Ovary (tissue), 10 donors: ENCODE measurements at places on chromosomes 4 and X.
A peak's percentile ranks its signal among the peaks of the same experiment; 100 is the strongest.

DNA sequence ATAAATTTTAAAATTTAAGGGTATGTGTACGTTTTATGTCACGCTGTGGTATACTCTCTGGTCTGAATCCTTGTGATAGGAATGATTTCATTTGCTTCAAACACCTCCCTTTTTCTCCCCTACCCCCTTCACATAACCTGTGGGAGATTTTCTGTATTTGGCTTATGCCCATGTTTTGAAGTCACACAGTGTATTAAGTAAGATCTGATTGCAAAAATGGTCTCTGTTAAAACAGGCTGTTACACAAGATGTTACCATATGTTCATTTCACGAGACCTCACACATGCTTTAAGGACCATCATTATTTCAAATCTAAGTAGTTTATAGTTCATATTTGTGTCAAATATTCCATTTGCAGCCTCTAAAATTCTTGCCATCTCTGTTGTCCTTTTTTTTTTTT is 63.5 kb downstream of the TMEM131L start:
- DNase-seq = no peak

GRCh38 chr4:85784348-85784747 is 309.4 kb downstream of the ARHGAP24 start:
- DNase-seq = no peak

DNA sequence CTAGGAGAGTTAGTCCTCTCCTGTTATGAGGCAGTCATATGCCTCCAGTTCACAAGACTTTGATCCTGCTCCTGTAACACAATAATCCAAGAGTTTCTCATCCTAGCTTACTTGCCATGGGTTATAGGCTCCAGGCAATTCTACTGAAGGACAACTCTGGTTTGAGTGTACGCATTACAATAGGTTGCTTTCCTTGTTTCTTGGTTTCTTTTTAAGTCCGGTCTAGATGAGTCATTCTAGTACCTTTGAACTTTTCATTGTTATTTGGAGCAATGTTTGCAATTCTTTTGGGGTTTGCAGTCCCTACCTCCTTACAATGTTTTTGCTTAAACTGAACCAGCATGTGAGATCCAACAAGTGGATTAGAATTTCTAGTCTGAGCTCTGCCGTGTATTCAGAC is 109.1 kb downstream of the ANAPC4 start:
- no peak for DNase-seq

DNA sequence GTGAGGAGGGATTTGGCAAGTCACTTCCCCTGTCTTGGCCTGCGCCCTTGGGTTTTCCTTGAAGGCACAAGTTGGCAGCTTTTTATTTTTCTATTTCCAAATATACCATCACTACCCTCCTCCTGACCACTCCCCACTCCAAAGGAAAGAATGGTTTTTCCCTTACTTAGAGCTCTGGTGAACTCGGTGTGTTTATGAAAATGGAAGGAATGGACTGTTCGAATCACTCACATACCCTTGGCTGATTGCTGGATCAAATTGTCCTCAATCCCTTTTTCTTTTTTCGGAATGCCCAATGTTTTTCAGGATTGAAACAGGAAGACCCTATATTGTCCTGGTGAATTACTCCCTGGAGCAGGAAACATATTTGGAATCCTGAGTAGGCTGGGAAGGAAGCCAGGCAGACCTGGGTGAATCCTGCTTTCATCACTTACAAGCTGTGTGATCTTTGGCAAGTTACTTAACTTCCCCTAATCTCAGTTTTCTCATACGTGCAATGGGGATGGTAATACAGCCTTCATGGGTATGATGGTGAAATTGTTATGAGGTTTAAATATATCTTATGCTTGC is 70.7 kb downstream of the RTL5 start:
- DNase-seq = no peak

- DNase-seq = no peak
Measured at GRCh38 chr4:146282657-146283056, 68.3 kb downstream of the REELD1 start.

DNA sequence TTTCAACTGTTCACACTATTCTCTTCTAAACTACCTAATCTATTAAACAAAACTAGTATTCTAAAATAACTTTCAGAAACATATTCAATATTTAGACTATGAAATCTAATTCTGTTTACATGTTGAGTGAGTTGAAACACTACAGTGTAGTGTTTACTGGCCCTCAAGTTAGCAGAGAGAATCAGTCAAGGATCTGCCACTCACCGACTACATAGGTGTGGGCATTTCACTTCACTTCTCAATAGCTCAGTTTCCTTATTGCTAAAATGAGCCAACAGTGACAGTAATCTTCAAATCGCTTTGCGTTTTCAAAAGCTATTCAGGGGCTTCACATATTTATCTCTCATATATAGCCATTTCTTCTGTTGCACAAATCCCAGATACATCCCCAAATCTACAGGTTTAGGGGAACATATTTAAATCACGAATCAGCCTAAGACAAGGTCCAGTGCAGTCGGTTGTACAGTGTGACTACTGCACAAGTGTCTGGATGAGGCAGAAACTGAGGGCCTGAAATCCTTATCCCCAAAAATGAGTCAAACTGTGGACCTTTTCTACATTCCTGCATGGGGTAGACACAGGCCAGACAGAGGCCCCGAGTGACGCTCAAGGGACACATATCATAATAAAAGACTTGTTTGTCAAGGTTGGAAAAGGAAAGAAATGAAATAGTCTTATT is 129.8 kb downstream of the PPP3CA start:
- DNase-seq = no peak

- DNase-seq = no peak
Measured at GRCh38 chrX:150587585-150588503, 19.4 kb downstream of the MTM1 start.

DNA sequence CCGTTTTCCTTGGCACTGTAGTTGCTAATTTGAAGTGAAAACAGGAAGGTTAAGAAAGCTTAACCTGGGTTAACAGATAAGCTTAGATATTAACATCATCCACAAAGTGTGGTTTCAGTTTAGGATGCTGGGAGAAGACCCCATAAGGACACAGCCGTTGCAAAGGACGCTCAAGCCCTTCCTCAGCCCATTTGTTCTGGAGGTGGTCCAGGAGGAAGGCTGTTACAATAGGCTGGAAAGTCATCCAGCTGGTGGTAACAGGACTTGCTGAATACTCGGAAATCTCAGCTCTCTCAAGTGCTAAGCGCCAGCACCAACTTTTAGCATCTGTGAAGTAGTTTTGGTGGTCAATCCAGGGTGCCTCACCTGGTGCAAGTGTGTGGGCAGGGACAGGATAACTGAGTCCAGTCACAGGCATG is 14.2 kb downstream of the CHST7 start:
- peak; percentile 37 for DNase-seq

DNA sequence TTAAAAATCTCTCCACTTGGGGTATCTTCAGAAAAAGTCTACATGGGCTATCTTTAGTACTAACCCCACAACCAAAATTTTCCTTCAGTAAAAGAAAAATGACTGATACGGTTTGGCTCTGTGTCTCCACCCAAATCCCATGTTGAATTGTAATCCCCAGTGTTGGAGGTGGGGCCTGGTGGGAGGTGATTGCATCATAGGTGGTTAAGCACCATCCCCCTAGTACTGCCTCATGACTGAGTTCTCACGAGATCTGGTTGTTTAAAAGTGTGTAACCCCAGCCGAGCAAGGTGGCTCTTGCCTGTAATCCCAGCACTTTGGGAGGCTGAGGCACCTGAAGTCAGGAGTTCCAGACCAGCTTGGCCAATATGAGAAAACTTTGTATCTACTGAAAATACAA is 66.8 kb downstream of the USP46 start:
- DNase-seq = no peak

DNA sequence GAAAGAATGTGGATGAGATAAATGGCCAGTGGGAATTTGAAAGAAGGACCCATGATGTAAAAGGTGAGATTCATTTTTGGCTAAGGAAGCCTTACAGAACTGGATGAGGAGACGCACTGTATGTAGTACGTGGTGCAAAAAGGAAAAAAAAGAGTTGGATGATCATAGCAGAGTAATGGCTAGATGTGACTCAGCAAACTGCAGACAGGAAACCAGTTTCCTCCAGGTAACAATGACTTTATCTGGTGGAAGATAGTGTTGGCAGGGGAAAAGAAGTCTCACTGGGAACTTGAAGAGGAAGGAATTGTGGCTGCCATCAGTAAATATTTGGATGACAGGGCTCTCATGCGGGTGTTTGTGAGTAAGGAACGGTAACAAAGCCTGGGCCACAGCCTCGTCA is 243.2 kb downstream of the CPE start:
- DNase-seq = no peak

GRCh38 chr4:182142176-182143085 is 100.8 kb upstream of the TENM3 start:
- no peak for DNase-seq

GRCh38 chrX:44113337-44113736 is 140.1 kb upstream of the NDP start:
- DNase-seq = no peak

GRCh38 chrX:20968996-20969395 is 405.2 kb upstream of the CNKSR2 start:
- DNase-seq = no peak

- DNase-seq = no peak
Measured at GRCh38 chrX:78024349-78025059, 55.1 kb upstream of the PGAM4 start.

DNA sequence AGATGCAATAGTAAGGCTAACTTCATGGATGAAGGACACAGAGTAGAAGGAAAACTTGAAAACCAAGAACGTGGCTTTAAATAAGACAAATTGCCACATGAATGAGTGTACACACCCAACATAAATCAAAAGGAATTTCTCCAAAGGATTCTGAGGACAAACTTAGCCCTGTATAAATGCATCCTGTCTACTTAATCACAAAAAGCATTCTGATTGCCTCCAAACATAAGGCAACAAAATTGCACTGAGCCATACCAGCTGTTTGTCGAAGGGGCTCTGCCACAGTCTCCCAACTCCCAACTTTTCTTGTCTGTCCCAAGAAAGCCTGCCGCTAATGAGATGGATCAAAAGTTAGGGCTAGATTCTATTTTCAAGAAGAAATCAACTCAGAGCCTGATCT is 194.3 kb downstream of the SOWAHB start:
- DNase-seq = no peak

- DNase-seq = no peak
Measured at GRCh38 chr4:147244786-147245185, 236.1 kb upstream of the EDNRA start.

- no peak for DNase-seq
Measured at GRCh38 chr4:7857238-7857701, 82.4 kb downstream of the AFAP1 start.

GRCh38 chrX:56759736-56760409 is 30.8 kb downstream of the NBDY start:
- DNase-seq = peak; percentile 6

DNA sequence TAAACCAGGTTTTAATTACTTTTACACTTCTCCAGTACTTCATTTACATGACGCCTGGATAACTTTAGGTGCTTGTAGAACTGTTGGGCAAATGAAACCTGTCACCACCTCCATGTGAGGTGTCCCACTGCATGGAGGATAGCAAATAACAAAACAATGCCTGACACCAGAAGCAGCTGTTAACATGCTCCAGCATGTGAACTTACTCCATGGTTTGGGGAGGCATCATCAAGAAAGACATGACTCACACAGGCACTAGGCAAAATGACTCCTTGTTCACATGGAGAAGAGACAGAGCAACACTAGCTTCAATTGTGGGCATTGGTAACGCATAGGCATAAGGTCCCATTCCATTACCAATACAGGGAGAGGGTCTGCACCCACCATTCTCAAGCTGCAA is 198.1 kb upstream of the F9 start:
- no peak for DNase-seq

- no peak for DNase-seq
Measured at GRCh38 chr4:113436360-113436759, 325.2 kb downstream of the CAMK2D start.
